Thymus (tissue), 14 donors: ENCODE measurements at places on chromosomes 16 and 17.

DNA sequence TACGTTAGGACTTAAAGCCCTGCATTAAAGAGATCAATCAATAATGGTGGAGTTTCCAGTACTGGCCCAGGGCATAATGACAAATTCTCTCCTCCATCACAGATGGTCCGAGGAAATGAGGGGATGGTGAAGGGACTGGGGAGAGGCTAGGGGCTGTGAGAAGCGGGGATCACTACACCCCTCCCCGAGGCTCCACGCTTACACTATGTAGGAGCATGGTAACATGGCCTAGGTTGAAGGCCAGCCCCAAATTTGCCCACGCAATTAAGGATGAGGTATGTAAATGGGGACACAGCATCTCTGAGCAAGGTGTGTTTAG is 8.0 kb upstream of the AKTIP start:
- DNase-seq: no peak

DNA sequence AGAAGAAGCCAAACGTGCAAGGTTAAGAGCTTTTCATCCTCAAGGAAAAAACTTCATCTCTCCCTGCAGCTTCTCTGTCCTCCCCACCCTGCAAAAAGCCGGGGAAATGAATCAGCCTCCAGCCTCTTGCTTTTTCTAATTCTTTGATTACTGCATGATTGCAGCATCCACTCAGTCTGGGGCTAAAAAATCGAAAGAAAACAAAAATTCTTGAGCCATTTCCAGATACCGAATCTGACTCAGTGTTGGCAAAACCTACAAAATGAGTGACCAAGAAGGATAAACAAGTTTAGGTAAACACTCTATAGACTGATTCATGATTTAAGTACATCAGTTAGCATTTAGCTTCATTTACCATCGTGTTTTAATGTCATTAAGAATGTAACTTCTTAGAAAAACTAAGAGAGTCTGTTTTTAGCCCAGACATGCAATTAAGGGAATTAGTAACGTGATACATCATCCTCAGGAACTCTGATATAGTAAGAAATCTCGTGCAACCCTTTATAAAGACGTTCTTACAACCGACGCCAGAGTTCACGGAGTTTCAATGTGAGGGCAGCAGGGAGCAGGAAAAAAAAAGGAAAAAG is 287.3 kb upstream of the FOXF1 start:
- DNase-seq: no peak

DNA sequence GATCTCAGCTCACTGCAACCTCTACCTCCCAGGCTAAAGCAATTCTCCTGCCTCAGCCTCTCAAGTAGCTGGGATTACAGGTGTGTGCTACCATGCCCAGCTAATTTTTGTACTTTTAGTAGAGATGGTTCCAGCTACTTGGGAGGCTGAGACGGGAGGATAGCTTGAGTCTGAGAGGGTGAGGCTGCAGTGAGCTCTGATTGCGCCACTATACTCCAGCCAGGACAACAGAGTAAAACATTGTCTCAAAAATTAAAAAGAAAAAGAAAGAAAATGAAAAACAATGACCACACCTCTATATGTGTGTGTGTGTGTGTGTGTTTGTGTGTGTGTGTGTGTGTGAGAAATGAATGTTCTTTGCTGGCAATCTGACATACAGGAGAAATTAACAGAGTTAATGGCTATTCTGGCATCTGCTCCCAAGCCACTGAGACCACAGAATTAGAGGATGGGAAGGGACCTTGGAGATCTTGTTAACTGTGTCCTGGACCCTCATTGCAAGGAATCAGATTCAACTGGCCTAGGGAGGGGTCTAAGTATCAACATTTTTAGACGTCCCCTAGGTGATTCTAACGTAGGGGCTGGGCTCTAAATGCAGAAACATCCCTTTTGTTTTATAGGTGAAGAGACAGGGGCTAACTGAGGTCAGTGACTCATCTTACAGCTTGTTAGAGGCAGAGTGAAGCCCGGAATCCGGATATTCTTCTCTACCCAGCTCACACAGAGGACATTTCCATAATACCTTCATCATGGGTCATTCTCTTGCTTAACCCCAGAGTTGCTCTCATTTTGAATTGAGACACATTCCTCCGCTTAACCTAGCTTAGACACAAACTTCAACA is 16.4 kb upstream of the MARCHF10 start:
- DNase-seq: no peak

DNA sequence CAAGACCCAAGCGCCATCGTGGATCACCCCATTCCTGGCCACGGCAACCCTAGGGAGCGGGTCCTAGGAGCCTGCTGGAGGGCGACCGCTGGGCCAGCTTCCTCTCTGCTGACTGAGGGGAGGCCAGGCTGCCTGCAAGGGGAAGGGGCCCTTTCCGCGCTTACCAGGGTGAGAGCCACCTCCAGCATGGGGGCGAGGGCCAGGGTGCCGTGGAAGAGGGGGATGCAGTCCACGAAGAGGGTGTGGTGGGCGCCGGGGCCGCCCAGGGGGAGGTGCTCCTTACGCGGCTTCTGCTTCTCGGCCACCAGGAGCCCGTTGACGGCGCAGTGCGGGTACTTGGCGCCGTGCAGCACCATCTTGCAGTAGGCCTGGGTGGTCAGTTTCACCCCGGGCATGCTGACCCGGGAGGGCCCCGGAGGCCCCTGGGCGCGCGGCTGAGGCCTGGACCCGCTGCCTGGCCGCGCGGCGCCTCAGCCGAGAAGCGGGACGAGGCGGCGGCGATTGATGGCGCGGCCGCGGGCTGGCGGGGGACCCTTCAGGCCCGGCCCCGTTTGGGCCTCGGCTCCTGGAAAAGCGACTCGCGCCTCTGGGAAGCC is 345 bp downstream of the EMC8 start:
- peak; percentile 5 for DNase-seq

GRCh38 chr17:50194934-50195865 is 6.2 kb downstream of the COL1A1 start:
- DNase-seq: no peak
